ENCODE measurements at places on chromosomes 2 and 18.
A peak's percentile ranks its signal among the peaks of the same experiment; 100 is the strongest.

DNA sequence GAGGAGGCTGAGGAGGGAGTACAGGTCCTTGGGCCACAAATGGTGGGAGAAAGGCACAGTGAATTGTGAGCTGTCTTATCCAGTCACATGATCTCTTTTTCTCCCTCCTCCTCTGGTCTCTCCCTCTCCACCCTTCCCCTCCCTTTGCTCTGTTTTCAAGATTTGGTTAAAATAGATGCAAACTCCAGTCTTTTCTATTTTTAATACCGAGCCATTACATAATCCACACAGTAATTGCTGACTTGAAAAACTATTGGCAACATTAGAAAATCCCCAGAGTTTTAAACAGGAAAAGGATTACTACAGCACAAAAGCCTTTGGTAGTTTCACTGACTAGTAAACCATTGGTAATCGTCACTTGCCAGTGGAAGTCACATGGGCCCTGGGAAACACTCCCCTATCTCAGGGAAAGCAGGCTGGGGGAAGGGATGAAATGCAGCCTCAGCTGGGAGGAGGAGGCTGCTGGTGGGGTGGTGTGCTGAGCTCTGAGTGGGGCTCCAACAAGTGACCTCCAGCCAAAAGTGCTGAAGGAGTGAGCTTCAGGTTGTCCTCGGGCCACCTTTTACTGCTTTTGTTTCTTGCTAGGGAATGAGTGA lies 57.4 kb upstream of the PCBP1 start:
- no peak for DNase-seq

GRCh38 chr2:38716185-38716584 lies 35.0 kb downstream of the SRSF7 start:
- no peak for DNase-seq

GRCh38 chr18:63564021-63564420 lies 21.9 kb downstream of the SERPINB12 start:
- no peak for DNase-seq

DNA sequence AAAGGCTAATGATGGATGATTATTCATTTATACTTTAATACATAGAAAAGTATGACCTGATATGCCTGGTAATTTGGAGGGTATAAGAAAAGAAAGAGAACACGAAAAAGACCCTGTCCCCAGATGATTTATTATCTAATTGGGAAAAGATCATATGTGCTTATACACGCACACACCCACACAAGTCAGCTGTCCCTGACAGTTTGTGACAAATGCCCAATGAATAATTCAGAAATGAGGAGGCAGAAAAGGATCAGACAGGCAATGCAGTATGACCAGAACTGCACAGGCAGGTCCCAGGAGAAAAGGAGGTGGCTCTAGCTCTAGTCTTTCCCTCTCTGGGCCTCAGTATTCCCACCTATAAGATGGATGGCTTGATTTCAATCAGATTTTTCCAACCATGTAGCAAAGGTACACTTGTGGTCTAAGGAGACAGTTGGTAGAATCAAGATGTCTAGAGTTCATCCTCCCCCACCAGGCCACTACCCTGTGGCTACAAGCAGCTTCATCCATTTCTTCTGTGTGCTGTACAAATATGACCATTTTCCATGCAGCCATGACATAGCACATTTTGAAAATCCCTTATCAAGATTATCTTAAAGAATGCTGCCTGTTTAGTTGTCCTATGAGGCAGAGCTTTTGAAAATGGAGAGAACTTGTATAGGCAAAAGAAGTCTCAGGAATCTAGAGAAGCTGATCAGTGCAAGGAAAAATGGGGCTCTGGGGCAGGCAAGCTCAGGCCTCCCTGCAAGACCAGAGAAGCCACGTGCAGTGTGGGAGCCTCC lies 19.7 kb downstream of the CYRIA start:
- no peak for DNase-seq

DNA sequence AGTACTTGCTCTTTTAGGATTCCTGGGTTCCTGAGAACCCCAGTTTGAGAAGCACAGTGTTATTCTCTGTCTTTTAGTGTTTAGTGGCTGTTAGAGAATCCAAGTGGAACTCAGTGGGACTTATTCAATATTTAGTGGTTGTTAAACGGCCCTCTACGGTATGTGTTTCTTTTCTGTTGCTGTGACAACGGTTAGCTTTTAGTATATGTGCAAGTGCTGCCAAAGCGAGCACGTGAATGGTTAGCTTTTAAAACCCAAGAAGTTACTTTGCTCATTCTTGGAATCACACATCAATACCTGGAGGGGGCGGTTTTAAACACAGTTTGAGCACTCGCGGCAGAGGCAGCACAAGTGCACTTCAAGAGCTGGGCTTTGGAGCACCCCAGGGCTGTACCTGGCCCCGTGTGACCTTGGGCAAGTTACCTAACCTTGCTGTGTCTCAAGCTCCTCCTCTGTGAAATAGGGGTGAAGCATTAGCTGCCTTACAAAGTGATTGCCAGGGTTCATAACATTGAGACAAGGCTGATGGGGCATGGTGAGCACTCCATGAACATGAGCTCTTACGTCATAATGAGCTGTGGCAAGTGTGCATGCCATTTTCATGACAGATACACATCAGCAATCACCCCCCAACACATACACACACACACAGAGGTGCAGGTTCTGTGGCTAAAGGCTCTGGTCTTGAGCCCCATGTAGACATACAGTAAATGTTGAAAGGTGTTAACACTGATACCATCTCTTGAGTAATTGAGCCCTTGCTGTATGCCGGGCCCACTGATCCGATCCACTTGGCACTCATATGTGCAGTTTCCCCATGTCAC lies 234.1 kb downstream of the ALPK2 start:
- DNase-seq, result no peak

DNA sequence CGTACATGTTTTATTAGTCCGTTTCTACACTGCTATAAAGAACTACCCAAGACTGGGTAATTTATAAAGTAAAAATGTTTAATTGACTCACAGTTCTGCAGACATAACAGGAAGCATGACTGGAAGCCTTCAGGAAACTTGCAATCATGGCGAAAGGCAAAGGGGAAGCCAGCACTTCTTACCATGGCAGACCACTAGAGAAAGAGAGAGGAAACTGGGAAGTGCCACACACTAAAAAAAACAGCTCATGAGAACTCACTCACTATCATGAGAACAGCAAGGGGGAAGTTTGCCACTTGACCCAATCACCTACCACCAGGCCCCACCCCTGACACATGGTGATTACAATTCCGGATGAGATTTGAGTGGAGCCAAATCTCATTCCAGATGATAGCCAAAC lies 466.2 kb downstream of the IRS1 start:
- no peak for DNase-seq

DNA sequence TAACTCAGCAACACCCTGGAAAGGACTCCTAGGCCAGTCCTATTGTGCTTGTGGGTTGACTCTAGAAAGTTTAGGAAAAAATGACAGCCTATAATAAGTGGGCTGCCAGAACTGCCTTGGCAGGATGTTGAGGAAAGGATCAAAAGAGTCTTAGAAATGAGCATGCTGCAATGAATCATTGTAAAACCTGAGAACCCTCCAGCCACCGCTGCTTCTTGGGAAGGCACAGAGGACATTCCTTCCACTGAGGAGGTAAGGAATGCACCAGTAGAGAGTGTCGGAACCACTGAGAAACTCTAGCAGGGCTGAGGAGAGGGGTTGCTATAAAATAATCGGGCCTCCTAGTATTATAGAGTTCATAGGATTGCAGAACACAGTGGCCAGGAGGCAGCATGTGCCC lies 146.7 kb upstream of the SMIM21 start:
- no peak for DNase-seq

DNA sequence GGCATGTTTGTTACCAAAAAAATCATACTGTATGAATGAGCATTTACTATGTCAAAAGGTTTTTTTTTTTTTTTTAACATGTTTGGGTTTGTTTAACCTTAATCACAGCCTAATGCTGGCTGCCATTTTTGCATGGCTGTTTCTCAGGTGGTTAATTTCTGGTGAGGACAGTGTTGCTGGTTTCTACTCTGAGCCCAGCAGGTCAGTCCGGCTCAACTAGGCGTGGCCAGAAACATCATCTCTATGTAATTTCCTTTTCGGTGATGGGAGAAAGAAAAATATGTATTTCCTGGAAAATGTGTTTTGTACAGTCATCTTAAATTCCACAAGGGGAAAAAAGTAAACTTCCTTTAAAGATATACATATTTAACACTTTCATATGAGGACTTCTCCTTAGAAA lies 24.9 kb upstream of the BZW1 start:
- DNase-seq, result no peak

DNA sequence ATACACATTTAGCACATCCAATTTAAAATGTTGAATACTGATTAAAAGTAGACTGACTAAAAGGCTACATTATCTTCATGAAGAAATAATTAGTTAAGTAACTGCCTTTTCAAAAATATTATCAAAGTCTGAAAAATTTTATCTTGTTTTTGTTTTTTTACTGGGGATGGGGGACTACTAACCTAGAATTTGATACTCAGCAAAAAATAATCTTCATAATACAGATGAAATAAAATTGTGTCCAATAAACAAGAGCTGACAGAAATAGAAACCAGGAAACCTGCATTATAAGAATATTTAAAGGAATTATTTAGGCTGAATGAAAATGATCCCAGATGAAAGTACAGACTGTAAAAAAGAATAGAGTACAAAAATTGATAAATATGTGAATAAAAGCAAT lies 200.7 kb upstream of the RGPD4 start:
- no peak for DNase-seq

DNA sequence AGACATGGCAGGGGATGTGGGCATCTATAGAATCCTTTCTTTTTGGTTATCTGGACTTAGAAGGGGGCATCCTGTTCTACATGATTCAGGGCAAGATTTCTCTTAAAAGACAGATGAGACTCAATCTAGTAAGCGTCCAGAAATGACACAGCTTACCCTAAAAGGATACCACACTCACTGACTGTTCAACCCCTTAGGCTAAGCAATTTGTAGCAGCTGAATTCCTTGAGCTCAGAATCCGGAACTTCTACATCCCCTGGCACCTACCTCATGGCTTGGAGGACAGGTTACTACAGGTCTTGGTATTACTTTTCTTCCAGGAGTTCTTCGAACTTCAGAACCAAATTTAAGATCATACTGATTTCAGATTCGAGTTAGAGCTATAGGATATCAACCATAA lies 138.4 kb downstream of the LAMA3 start:
- no peak for DNase-seq

GRCh38 chr2:64599469-64599868 lies 54.2 kb downstream of the SERTAD2 start:
- DNase-seq, result no peak

DNA sequence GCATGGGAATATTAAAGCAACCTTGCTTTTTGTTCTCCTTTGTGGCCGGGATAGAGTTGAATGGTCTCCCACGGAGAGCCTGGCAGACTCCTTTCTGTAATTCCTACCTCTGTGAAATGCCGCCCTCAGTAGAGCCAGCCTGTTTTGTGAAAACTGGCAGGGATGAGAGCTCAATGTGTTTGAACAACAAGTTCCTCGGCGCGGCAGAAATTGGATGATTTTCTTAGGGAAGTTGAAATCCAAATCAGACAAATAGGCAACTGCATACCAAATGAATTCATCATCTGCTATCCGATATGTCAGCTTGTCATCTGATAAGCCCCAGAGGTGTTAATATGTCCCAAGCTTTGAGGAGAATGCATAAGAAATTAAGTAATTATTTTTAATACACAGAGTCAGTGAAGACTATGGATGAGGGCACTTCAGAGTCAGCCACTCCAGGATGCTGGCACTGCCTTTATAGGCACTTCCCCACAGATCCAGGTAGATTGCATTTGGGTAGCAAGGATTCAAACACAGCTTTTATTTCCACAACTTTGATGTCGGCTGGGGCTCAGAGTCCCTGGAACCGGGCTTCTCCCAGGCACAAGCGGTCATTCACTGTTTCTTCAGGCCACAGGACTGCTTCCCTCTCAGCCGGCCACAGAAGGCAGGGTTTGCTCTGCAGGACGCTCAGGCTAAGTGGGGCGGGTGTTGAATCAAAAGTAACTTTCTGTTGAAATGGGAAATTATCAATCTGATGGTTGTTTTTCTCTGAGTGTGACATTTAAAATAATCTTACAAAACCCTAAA lies 82.8 kb upstream of the REV1 start:
- no peak for DNase-seq

DNA sequence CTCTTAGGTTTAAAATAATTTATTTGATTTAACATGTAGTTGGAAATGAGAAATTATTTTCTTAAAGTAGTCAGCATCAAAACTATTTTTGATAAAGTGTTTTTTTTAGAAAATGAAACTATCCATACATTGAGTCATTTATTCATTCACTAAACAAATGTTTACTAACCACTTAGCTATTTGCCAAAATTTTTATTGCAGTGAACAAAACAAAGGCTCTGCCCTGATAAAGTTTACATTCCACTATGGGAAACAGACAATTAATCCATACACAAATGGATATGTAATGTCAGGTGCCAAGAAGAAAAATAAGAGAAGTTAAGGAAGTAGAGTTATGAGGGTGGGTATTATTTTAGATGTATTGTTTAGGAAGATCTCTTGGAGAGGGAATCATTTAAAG lies 19.1 kb upstream of the CCDC178 start:
- no peak for DNase-seq

- peak; percentile 80 for DNase-seq
Observed at GRCh38 chr2:85611705-85612587, at the start of gene C2orf68. TSS of gene C2orf68 (minus strand) at chr2:85612066. CDS start at chr2:85611984, 82 bp downstream.

DNA sequence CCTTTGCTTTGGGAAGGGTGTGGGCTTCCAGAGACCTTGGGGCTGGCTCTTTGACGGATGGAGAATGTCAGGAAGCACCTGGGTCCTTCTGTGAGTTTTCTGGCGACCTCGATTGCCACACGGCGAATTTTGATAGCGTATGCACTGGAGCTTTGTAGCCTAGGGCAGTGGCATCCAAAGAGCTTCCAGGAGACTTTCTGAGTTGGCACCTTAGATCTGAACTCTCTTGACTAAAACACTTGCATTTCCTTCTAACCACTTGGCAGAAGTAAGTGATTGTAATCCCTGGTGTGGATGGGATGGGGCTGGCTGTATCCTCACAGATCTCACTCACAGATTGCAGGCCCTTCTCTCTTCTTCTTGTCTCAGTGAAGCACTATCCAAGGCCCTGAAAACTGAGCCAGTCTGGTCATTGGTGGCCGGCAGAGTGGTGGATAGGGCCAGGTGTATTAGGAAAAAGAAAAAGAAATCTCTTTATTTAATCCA lies 7.8 kb downstream of the RNF144A start:
- DNase-seq, result no peak

- no peak for DNase-seq
Observed at GRCh38 chr18:48700446-48700845, 161.6 kb downstream of the CTIF start.

DNA sequence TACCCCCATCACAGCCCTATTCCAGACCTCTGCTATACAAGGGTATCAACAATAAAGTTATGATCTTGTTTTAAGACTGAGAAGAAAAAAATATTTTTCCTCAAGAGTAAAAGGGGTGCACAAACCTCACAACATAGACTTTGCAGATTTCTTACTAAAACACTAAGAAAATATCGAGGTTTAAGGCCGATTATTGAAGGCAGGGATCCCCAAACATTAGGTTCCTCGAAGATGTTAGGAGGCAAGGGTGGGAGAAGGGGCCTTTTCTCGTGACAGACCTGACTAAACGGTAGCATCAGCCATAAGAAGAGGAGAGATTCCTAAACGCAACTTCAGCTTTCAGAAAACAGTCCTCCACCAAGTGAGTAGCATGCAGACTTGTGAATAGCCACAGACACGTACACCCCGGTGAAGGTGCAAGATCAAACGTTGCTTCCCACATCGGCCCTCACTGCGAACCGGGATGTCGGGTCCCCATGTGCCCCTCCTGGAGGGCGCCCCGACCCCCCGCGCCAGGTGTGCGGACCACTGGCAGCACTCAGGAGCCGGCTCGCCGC lies 678 bp downstream of the PIAS2 start:
- peak; percentile 10 for DNase-seq

- no peak for DNase-seq
Observed at GRCh38 chr2:237482485-237482884, 4.6 kb upstream of the MLPH start.

All from activated CD4-positive, alpha-beta T cell treated with anti-CD3 and anti-CD28 coated beads, Interleukin-2, amount 50 U/mL, for 24 hours (primary cell).